ENCODE measurements at places on chromosomes 1 and 21.

DNA sequence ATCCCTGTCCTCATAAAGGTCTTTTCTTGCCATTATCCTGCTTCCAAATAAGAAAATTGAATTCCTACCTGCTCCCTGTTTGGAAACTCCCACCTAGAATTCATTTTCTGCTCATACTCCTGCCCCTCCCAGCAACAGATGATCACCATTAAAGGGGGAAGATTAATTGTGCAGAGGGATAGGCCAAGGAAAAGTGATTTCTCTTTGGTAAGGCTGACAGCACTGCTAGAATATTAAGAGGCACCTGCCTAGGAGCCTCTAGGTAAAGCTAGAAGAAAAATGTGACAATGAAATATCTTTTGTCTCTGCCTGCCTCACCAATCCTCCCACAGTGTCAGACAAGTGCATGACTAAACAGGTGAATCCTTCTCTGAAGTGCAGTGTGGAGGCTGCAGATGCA, 77.0 kb upstream of the SPATA6 start:
- no peak for DNase-seq
- no peaks in the 10 kb centered on the region for H3K36me3 ChIP-seq
- no peak overlapping the region for H3K27ac ChIP-seq
- H3K4me1 ChIP-seq, result no peaks in the 10 kb centered on the region

DNA sequence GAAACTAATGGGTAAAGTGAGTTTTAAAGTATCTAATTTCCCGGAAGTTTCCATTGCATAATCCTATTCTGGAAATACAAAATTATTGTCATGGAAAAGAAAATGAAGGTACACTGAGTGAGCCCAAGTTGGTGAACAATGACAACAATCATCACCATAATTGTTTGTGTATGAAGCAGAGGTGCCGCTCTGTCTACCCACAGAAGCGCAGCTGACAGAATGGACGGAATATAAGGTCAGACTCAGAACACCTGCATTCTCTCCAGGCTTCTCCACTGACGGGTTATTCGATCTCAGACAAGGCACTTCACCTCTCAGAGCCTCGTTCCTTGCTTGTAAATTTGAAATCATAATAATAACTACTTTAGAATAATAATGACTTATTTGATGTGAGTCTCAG, 99.1 kb upstream of the NGF start:
- H3K27ac ChIP-seq, result no peak overlapping the region
- H3K27me3 ChIP-seq, result peaks cover 8% of the 10 kb centered on the region
- no peak for DNase-seq
- no peak overlapping the region for H3K4me3 ChIP-seq

- H3K36me3 ChIP-seq, result no peaks in the 10 kb centered on the region
- H3K4me1 ChIP-seq, result no peaks in the 10 kb centered on the region
- no peak overlapping the region for H3K4me3 ChIP-seq
- H3K27me3 ChIP-seq, result peaks cover 18% of the 10 kb centered on the region
- H3K27ac ChIP-seq, result no peak overlapping the region
- DNase-seq, result no peak
Observed at GRCh38 chr1:118960026-118960561, 28.0 kb downstream of the TBX15 start.

DNA sequence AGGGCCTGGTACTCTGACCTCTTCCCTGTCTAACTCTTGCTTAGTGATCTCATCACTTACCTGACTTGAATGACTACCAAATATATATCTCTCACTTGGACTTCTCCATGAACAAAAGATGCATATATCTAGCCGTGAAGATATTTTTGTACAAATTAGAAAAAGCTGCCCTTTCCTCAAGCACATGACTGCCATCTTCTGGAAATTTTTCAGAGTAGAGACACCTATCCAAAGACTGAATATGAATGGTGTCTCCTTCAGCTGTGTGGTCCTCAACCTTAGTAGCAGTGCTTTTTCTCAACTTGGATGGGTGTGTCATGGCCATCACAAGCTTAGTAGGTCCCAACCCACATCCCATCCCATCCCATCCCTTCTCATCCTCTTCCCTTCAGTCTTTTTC, 142.3 kb downstream of the DNM3 start:
- H3K4me1 ChIP-seq, result no peaks in the 10 kb centered on the region
- DNase-seq, result no peak
- H3K4me3 ChIP-seq, result no peak overlapping the region
- no peaks in the 10 kb centered on the region for H3K27me3 ChIP-seq
- no peaks in the 10 kb centered on the region for H3K36me3 ChIP-seq

DNA sequence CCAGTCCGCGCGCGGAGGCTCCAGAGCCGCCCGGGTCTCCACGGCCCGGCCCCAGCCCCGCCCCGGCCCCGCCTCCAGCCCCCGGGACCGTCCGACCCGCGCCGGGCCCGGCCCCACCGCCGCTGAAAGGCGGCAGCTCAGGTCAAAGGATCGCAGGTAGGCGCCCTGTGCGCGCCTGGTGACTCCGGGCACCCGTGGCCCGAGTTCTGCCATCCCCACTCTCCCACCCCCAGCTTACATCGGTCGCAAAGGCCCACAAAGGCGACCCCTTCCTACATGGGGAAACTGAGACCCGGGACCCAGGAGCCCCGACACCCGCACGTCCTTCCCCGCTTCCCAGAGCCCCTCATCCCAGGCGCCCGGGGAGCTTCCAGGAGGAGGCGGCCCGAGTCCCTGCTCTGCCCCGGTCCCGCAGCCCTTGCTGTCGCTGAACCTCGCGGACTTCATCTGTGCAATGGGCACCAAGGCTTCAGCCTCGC, at the start of gene TMEM200B:
Gene TMEM200B (minus strand): TSS at position 17 of the 479 bp plus-strand sequence. CDS start 2,075 bp downstream, outside the sequence.
- H3K27me3 ChIP-seq, result peaks cover 21% of the 10 kb centered on the region
- H3K4me1 ChIP-seq, result peaks cover 12% of the 10 kb centered on the region
- peaks cover 4% of the 10 kb centered on the region for H3K36me3 ChIP-seq
- H3K27ac ChIP-seq, result no peak within 1 kb of the TSS

- no peaks in the 10 kb centered on the region for H3K36me3 ChIP-seq
- H3K27me3 ChIP-seq, result no peaks in the 10 kb centered on the region
- DNase-seq, result no peak
- H3K4me1 ChIP-seq, result peaks cover 40% of the 10 kb centered on the region
Observed at GRCh38 chr21:31347435-31348032, 3.5 kb upstream of the TIAM1 start.

- no peaks in the 10 kb centered on the region for H3K36me3 ChIP-seq
Observed at GRCh38 chr1:905071-905749, 18.5 kb upstream of the SAMD11 start.

GRCh38 chr1:195335541-195335940, 1272.7 kb downstream of the KCNT2 start:
- H3K27ac ChIP-seq, result no peak overlapping the region
- H3K36me3 ChIP-seq, result no peaks in the 10 kb centered on the region
- no peaks in the 10 kb centered on the region for H3K27me3 ChIP-seq
- no peaks in the 10 kb centered on the region for H3K4me1 ChIP-seq
- no peak overlapping the region for H3K4me3 ChIP-seq

DNA sequence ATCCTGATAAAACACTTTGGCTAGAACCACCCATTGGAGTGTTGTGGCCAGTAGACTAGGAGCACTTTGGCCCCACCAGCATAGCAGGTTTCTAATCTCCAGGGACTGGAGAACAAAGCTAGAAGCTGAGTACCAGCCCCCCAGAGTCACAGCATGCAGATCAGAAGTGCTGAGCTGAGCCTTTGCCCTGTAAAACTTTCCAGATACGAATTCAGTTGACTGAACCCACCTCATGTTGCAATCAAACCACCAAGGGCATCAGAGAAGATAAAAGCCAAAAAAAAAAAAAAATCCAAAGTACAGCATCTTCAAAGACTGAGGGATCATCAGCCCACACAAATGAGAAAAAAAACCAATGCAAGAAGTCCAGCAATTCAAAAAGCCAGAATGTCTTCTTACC, 8.7 kb upstream of the CD53 start:
- H3K4me1 ChIP-seq, result peaks cover 33% of the 10 kb centered on the region
- peaks cover 9% of the 10 kb centered on the region for H3K36me3 ChIP-seq
- no peak for DNase-seq
- H3K4me3 ChIP-seq, result no peak overlapping the region

DNA sequence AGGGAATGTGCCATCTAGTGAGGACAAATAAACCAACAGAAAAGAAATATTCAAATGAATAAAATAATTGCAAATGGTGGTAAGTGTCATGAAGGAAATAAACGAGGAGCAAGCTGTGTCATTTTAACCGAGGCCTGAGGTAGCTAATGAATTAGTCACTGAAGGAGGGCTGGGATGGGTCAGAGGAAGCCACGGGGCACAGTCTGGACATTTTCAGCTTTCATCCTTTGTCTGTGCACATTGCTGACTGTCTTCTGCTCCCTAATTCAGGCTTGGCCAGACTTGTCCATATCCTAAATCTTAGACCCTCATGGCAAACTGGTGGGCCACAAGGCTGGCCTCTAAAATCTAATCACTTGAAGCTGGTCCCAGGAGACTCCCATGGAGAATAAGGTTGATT, 138.4 kb downstream of the RHOU start:
- H3K27ac ChIP-seq, result no peak overlapping the region
- no peaks in the 10 kb centered on the region for H3K4me1 ChIP-seq
- no peaks in the 10 kb centered on the region for H3K27me3 ChIP-seq
- no peaks in the 10 kb centered on the region for H3K36me3 ChIP-seq
- no peak overlapping the region for H3K4me3 ChIP-seq
